ENCODE measurements at places on chromosomes 5 and 9.

- DNase-seq: no peak
These were observed 57.1 kb upstream of the ATG10 start for GRCh38 chr5:81914696-81915095.

DNA sequence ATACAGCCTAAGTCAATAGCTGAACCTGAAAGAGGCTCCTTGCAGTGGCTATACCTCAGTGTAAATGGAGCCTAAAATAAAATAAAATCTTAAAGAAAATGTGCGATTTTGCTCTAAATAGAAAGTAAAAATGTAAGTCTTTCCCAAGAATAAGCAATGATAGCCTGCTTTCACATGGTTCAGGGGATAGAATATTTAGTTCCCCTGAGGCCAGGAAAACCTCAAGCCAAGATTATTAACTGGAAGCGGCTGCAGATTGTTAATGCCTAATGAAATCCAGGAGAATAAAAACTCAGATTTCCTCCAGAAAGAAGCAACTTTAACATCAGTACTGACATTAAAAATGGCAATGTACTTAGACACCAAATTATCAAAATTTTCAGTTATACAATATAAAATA, 463.7 kb downstream of the CYLC2 start:
- DNase-seq: no peak

DNA sequence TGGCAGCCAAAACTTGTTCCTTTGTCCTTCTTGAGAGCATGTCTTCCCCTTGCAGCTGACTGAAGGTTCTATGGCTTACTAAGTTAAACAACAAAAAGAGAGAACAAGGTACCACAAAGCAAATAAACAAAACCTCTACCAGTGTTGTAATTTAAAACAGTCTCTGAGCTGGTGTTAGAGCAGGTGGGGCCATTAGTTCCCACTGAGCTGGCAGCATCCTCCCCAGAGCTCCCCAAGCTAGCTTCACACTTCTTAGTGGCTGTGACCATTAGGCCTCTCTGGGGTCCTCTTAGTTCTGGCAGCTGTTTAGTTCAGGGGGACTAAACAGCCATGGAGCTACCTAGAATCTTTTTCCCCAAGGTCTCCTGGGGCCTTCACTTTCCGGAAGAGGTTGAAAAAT, 128.6 kb upstream of the ELL2 start:
- DNase-seq: no peak

DNA sequence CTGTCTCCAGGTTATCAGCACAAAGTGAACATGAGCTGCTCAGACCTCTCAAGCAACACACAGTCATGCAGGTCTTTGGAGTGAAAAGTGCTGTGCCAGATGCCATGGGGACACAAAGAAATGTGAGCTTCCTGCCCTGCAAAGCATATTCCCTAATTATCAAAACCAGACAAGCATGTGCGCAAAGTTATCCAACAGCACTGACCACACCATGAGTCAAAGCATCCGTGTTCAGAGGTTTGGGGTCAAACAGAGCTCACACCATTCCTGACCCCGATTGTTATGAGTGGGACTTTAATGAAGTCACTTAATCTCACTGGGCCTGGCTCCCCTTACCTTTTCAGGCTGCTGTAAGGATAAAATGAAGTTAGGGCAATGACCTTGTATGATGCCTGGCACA, 138.5 kb downstream of the SLIT3 start:
- DNase-seq: no peak

- DNase-seq: no peak
These were observed 82.8 kb downstream of the SLC1A3 start for GRCh38 chr5:36689225-36689624.

DNA sequence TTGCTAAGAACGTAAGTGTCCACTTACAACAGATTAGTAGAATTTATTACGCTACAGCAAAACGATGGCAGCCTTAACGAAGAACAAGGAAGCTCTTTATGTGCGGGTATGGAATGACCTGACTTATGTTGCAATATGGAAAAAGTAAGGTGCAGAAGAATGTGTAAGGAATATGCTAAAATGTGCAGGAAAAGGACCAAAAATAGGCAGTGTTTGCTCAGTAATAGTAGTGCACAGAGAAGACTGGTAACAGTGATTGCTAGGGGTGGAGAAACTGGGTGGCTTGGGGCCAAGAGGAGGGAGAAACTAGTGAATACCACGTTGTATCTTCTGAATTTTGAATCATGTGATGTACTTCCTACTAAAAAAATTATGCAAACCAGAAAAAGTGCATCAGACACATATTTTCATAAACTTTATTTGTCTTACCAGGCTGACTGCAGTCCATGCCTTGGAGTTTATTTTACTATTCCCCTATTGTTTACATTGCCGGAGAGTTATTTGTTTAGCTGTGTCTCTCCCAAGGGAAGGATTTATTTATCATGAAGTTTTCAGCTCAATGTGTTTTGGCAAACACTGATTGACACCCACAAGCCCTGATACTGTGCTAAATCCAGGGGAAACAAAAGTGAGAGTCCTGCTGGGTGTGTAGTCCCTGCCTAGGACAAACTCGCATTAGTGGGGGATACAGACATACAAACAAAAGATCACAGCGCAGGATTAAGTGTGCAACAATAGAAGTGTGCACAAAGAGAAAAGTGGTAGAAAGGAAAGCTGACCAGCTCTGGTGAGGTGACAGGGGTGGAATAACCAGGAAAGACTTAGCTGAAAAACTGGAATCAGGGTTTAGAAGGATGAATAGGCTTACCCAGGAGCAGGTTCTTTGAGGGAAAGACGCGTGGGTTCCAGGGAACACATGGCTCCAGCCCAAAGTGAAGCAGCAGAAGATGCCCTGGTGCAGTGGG, 34.0 kb upstream of the ZNF484 start:
- no peak for DNase-seq

GRCh38 chr9:106799152-106799551, 63.8 kb upstream of the ZNF462 start:
- no peak for DNase-seq

DNA sequence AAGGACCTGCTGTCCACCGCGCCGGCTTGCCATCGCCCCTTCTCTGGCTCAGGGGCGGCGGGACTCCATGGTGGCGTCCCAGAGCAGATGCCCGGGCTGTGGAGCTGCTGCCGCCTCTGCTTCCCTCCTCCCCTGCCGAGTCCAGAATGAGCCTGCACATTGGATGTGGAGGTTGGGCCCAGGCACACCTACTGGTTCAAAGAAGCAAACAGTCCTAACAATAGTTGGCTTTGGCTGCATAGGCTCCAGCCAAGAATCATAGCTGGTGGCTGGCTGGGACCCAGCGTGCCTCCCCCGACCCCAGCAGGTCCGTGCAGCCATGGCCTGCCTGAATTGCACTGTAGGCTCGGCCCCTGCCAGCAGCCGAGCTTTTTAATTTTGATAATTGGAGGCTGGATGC, 25.8 kb downstream of the ADAMTSL2 start:
- DNase-seq: no peak

GRCh38 chr5:175867587-175868347, 3.6 kb upstream of the CPLX2 start:
- peak; percentile 24 for DNase-seq

Data from OCI-M1 (cell line).